T1000 (cell line): ENCODE measurements at places on chromosomes 7 and 10.

- no peak for DNase-seq
Measured at GRCh38 chr10:79045566-79046175, 23.1 kb upstream of the ZMIZ1 start.

- DNase-seq, result no peak
Measured at GRCh38 chr7:30237271-30237695, 47.1 kb upstream of the ZNRF2 start.

DNA sequence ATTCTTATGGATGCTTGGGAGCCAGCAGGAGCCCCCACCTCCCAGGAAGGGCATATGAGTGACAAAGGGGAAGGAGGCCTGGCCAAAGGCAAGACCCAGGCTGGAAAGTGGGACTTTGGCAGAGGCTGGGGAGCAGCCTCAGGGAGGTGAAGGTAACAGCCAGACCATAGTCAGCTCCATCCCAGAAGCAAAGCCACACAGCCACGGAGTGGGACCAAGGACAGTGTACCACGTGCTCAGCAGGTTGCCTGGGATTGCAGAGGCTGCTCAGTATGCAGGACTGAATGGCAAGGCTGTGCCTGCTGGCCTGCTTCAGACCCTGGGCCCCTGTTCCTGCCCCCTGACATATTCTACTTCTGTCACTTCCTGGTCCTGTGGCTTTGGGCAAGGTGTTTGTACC is 17.6 kb upstream of the GPR26 start:
- DNase-seq, result no peak

DNA sequence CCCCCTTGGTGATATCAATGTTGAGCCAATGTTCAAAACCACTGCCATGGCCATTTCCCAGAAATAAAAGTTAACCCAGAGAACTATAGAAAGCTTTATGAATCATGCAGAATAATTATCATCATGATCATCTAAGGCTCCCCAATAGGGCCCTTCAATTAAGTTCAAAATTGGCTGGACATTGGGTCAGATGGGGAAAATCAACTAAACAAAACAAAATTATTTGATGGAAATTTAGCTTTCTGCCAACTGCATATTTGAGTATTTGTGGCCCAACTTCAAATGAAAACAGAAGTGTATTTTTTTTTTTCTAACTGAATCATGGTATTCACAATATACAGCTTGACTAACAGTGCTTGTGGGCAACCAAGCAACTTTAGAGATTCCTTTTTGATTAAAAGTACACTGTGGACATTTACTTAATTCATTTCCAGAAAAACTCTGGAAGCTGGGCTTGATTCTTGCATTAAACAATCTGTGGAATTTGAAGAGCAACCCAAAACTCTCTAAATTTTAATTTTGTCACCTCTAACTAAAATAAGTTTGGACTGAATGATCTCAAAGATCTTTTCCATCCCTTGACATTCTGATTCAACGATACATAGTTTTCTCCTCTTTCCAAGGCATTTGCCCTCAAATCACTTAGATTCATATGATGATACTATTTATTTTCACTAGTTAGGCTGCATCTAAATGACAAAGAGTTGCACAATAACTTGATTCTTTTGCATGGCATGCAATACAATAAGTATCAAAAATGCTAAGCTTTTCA is 203.2 kb downstream of the AHR start:
- no peak for DNase-seq
